ENCODE measurements at places on chromosomes 6 and 20.

- DNase-seq = no peak
These were observed 740.4 kb upstream of the FLRT3 start for GRCh38 chr20:15077733-15078250.

DNA sequence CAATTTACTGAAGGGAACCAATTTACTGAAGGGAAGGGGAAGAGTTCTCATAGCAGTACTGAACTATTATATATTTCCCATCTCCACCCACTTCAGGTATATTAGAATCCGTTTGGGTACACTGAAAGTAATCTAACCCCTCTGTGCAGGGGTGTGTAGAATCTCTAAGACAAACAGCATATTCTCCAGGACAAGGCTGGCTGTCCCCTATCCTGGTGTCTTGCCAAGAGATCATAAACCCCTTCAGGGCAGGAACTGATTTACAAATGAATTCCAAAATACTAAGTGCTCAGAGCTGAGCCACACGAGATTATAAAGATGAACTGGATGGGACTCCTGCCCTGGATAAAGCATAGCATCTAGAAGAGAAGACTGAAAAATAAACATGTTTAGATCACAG, 9.2 kb downstream of the ASF1A start:
- DNase-seq = no peak

GRCh38 chr6:44227148-44227793, 3.9 kb downstream of the SLC29A1 start:
- no peak for DNase-seq

GRCh38 chr20:16654858-16655535, 74.8 kb upstream of the SNRPB2 start:
- no peak for DNase-seq

DNA sequence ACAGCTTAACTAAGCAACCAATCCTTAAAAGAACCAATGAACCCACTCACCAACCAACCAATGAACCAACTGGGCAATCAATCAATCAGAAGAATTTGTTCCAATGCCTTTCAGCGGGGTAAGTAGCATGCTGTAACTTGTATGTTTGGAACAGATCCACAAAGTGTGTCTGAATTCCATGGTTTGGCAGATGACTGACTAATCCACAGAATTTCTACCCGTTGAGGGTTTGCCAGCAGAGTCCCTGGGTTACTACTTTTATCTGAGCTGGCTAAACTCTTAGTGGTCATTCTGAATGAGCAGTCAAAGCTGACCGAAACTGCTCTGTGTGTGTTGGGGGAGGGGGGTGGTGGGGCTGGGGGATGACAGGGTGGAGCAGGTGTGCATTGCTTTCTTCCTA, 125.0 kb upstream of the JAG1 start:
- DNase-seq = no peak

- DNase-seq = peak; percentile 66
These were observed at the start of gene GMPR for GRCh38 chr6:16238057-16238962. TSS of gene GMPR (plus strand) at chr6:16238587. CDS start at chr6:16238694, 107 bp downstream.

DNA sequence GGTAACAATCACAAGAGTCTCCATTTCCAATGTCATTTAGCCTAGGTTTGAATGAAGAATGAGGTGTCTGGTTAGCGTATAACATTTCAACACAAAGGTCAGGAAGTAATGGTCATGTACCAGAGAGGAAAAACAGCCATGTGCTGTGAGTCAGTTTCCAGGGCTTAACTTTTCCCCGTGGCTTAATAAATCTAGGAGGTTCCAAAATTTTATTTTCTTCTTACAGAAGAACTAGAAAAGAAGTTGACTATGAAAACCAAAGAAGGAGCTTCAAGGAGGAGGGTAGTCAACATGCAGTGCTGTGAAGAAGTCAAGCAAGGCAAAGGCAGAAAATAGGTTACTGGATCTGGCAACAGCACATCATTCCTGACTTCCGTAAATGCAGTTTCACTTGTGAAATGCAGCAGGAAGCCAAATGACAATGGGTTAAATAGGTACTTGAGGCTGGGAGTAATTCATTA, 8.4 kb upstream of the GABRR2 start:
- no peak for DNase-seq

GRCh38 chr6:145258122-145258521, 477.2 kb downstream of the EPM2A start:
- no peak for DNase-seq
